ENCODE measurements at places on chromosomes 12 and 14. TPM values are rescaled to one million over a fixed set of nuclear protein-coding genes. Genes with fewer than 3 reads are reported as not detected.

Gene KRT3
- not detected for total RNA-seq

Gene C12orf57
- 259 TPM for total RNA-seq

Gene PSMA6
- total RNA-seq: 169 TPM

Gene IGFBP6
- 762 TPM for total RNA-seq

Gene OR4K15
- not detected for total RNA-seq

Gene ADAM21
- total RNA-seq: not detected

Gene P2RX7
- 7.7 TPM for total RNA-seq

Gene PTPRO
- 15.3 TPM for total RNA-seq

Gene KRT83
- 0.21 TPM for total RNA-seq

Gene PLXNC1
- total RNA-seq: 23.8 TPM

Gene TAS2R13
- total RNA-seq: 3.8 TPM

Gene COL2A1
- total RNA-seq: 0.15 TPM

Gene VASH1
- 23.4 TPM for total RNA-seq

Gene SOAT2
- total RNA-seq: not detected

Gene SLC10A1
- total RNA-seq: not detected

Gene DLGAP5
- total RNA-seq: 22.1 TPM

Gene THAP2
- total RNA-seq: 0.88 TPM

Gene DHRS1
- total RNA-seq: 52.4 TPM

Gene CARMIL3
- total RNA-seq: 0.21 TPM

Gene ERO1A
- 21.3 TPM for total RNA-seq

Gene CEBPE
- total RNA-seq: not detected

Gene ANO2
- 9.7 TPM for total RNA-seq

Gene TBX3
- total RNA-seq: 11.0 TPM
